Kasumi-1 (cell line): ENCODE measurements at places on chromosomes 2 and 18.
A peak's percentile ranks its signal among the peaks of the same experiment; 100 is the strongest.

GRCh38 chr2:161085149-161085548, 75.1 kb upstream of the TANK start:
- no peak for DNase-seq

GRCh38 chr2:216151313-216152025, 42.3 kb downstream of the XRCC5 start:
- DNase-seq = no peak

DNA sequence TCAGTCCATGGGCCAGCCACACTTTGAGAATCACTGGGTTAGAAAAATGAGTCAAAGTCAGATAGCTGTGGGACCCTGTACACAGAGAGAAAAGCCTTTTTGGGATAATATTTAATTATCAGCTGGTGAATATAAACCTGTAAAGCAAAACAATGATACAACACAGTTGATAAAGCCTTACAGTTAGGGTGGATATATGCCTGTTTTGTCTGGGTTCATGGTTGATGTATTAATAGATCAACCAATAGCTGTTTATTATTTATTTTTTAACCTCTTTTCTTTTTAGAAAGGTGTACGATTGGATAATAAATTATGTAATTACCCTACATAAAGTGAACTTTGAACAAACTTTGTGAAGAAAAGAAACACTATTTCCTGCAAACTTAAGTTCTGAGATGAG, 145.6 kb downstream of the TDRD15 start:
- no peak for DNase-seq

GRCh38 chr2:32222966-32223365, 41.7 kb downstream of the NLRC4 start:
- DNase-seq = no peak

DNA sequence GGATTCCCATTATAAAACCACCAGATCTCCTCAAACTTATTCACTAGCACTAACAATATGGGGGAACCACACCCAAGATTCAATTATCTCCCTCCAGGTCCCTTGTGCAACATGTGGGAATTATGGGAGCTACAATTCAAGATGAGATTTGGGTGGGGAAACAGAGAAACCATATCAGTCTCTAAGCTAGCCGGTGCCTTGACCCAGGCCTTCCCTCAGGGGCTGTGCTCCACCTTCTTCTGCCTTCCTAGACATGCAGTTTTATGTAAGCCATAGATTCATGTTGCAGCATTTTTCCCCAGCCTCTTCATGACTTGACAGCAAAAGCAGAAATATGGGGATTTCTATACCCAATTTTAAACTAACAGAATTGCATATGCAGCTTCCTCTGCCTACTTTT, 559.2 kb downstream of the TNS1 start:
- DNase-seq = no peak

DNA sequence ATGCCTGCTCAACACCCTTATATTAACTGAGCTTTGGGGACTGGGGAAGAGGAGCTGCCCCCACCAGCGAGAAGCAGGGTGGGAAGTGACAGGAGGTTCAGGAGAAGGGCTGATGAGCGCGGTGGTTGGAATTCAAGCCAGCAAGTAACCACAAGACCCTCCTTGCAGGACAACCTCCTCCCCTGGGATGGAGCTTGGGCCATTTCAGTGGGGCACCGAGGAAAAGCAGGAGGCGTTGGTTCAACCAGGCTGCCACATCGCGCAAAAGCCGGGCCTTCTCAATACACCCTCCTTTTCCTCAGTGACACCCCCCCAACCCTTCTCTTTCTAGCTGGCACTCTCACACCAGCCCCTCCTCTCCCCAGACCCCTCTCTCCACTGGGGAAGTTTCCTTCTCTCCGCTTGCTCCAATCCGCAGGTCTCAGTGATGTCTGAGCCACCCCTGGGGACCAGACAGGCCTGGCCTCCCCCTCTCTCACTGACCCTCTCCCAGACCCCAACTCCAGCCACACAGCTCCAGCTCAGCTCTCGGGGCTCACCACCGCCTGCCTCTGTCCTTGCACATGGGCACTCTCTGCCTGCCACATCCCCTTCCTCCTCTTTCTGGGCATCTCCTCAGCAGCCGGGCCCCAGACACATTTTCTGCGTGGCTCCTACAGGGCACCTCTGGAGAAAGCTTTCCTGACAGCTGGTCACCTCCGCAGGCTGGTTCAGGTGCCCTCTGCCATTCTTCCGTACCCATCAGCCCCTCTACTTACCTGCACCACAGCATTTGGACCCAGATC, 44.5 kb downstream of the KCNF1 start:
- DNase-seq = no peak

DNA sequence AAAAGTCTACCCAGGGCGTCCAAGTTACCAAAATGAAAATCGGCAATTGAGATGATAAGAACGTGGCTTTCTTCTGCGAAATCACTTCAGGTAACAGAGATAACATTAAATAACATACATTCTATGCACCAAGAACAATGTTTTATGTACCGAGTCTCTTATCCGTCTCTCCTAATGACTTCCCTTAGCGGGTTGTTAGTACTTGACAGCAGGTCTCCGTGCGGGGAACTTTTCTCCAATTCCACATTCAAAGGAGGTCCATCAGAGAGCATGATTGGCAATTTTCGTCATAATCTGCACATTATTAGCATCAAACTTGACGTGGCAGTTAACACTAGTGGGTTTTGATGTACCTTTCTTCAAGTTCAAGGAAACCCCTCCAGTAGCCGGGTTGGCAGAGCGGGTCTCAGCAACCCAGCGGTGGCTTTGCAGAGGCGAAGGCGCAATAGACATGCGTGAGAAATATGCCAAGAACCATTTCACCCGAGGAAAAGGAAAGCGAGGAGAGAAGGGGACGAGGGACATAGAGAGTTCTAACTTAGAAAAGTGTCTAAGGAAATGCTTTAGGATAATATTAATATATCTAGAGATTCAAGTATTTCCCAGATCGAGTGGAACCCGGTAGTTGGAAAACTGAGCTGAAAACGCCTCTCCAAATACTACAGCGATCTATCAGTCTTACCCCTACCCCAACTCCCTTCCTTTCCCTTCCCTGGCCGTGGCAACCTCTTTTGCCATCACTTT, 5.0 kb downstream of the EVX2 start:
- DNase-seq = no peak

DNA sequence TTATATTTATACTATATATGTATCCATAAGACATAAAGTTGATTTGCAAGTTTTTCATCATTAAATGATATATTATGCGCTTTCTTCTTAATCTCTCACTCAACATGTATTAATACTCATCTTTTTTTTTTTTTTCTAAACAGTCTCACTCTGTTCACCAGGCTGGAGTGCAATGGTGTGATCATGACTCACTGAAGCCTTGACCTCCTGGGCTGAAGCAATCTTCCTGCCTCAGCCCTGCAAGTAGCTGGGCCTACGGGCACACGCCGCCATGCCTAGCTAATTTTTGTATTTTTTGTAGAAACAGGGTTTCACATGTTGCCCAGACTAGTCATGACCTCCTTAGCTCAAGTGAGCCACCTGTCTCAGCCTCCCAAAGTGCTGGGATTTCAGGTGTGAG, 51.4 kb upstream of the MAP4K3 start:
- no peak for DNase-seq

GRCh38 chr2:181183878-181184542, 203.6 kb downstream of the UBE2E3 start:
- no peak for DNase-seq

DNA sequence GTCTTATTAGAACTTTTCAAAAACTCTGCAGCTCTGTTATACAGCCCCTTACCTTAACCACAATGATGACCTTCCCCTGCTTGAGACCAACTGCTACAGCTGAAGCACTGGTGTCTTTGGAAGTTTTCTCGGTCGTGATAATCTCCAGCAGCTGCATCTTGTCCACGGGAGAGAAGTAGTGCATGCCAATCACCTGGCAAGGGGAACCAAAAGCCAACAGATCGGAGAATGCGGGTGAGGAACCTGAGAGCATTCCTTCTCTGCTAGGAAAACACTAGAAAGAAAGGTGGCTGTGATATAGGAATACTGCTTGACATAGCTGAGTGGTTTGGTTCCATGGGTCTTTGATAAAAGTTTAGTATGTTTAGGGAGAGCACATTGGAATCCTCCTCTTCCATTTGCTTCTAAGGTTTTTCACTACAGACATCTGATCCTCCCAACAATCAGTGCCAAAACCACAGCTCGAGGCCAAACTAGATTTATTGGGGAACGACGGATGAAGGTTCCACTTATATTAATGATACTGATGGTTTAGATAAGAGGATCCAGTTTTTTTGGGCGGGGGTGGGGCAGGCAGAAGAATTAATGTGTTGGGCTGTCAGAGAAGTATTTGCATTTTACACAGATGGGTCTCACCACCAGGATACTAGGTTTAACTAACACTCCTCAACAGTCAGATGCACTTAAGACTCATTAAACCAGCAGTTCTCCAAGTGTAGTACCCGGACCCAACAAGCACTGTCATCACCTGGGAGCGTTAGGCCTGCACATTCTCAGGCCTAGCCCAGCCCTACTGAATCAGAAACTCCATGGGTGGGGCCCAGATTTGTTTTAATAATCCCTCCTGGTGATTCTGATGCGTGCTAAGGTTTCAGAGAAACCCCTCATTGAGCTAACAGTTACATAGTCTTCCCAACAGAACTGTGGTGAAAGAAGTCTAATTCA, 22.4 kb downstream of the GAREM2 start:
- DNase-seq = no peak

GRCh38 chr18:25099895-25100294, 252.1 kb downstream of the ZNF521 start:
- no peak for DNase-seq

DNA sequence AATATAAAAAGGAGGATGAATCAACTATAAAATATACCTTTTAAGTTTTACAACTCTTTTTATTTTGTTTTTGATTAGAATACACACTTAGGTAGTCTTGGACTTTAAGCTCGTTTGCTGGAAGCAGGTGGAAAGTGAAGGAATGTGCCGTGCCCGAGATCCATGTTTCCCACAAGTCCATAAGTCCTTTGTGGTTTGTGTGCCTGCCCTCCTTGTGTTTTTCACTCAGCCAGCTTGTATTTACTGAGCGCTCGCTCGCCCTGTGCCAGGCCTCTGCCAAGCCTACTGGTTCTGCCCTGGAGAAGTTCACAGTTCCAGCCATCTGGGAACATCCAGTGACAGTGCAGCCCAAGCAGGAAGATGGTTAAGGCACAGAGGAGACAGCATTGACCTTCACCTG, 142.6 kb downstream of the MGAT5 start:
- no peak for DNase-seq

DNA sequence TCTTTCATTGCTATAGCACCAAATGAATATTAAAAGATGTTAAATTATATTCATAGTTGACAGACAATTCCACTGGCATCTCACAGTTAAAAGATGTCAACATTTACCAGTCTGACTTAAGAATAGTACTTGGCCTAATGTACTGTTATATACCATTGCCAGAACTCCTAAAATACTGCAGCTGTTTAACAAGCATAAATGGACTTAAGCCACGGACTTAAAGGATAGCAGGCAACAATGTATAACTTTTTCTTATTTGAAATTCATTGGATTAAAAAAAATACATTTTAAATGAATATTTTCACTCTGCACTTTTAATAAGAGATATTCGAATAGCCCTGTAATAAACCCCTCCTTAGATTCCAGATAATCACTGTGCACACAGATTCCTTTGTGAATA, 3.8 kb downstream of the TCF4 start:
- no peak for DNase-seq

- no peak for DNase-seq
Observed at GRCh38 chr2:172376016-172376415, 51.4 kb upstream of the ITGA6 start.

GRCh38 chr2:217703102-217703501, 299.7 kb downstream of the TNS1 start:
- DNase-seq = no peak

DNA sequence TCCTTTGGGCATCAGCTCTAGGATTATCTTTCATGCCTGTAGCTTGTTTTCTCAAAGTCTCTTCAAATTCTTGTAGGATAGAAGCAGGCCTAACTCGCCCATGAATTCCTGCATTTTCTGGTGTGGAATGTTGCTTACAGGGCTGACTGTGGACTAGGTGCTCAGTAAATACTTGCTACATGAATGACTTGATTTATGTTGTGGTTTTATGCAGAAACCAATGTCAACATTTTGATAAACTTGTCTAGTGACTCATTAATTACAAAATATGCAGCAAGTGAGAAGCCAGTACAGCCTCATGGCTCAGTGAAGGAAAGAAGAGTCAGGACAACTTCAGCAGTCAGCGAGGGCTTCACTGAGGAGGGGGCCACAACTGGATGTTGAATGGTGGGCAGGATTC, 110.6 kb upstream of the SIX2 start:
- no peak for DNase-seq

DNA sequence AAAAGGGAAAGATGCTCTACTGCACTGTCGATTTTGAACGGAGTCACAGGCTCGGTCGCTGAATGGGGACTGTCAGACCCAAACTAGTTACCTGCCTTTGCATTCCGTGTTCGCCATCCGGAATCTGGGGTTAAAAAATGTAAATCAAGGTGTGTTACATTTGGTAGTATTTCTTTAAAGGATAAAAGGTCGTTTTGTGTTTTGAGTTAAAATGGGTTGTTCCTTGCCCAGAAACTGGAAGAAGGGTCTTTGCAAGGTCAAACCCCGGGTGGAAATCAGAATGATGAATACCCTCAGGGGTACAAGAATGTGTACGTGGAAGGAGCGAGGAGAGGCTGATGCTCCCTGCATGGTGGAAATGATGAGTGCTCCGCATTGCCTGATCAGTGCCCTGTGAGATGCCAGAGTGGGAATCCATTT, 1.0 kb downstream of the VSNL1 start:
- DNase-seq = no peak

GRCh38 chr2:166333801-166334200, 41.9 kb downstream of the SCN9A start:
- no peak for DNase-seq

- DNase-seq = no peak
Observed at GRCh38 chr2:19656011-19656410, 245.8 kb downstream of the TTC32 start.

- DNase-seq = peak; percentile 21
Observed at GRCh38 chr2:215931256-215931903, 82.0 kb downstream of the MREG start.
